ENCODE measurements at places on chromosomes 11 and 22. TPM values are rescaled to one million over a fixed set of nuclear protein-coding genes. Genes with fewer than 3 reads are reported as not detected.

DNA sequence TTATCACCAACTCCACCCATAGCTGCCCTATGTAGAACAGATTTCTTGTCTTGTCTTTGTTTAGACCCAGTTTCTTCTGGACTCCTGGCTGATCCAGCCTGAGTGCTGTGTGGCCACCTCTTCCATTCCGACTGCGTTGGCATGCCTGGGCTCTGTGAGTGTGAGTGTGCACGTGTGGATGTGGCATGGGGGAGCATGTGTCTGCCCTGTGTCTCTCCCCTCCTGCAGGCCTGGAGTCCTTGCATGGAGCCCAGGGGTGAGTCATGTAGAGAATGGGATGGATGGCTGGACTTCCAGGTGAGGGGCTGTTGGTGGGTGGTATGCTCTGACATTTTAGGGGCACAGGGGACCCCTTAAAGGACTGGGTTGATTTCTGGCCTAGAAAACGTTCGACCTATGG lies 194.7 kb downstream of the GRIK4 start:
- no peak overlapping the region for H3K4me3 ChIP-seq
- H3K27me3 ChIP-seq = no peaks in the 10 kb centered on the region

DNA sequence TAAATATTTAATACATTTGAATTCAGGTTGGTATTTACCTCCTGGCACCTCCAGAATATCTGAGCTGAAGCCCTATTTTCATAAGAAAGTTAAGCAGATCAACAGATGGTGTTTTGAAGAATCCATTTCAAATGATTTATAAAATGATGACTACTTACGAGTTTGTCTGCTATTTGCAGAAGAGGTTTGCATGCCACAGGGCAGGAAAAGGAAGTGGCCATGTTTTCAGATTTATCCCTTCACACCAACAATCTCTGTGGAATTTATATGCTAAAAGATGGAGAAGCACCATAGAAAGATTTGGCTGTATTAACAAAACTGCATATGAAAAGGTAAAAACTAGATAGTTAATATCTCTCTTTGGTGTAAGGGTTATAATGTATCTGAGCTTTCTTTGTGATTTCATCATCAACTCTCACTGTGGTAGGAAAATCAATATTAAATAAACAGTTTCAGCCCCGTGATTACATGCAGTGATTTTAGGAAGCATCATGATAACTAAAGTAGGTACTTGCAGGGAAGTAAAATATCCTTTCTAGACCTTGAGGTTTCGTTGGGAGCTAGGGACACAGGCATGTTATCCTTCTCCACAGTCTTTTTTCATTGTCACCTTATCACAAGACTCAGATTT lies 2.6 kb downstream of the BMAL1 start:
- no peak for DNase-seq
- H3K36me3 ChIP-seq = no peaks in the 10 kb centered on the region
- no peaks in the 10 kb centered on the region for H3K27me3 ChIP-seq
- peaks cover 57% of the 10 kb centered on the region for H3K4me1 ChIP-seq

- H3K4me3 ChIP-seq = no peak overlapping the region
- no peaks in the 10 kb centered on the region for H3K4me1 ChIP-seq
- no peak for DNase-seq
- no peaks in the 10 kb centered on the region for H3K36me3 ChIP-seq
These were observed 41.7 kb downstream of the CCDC83 start for GRCh38 chr11:85896876-85897275.

GRCh38 chr11:125344846-125345420 lies 151.1 kb downstream of the FEZ1 start:
- no peaks in the 10 kb centered on the region for H3K27me3 ChIP-seq
- H3K4me1 ChIP-seq = peaks cover 41% of the 10 kb centered on the region
- no peak overlapping the region for H3K4me3 ChIP-seq
- H3K27ac ChIP-seq = peak overlapping the region; percentile 67

DNA sequence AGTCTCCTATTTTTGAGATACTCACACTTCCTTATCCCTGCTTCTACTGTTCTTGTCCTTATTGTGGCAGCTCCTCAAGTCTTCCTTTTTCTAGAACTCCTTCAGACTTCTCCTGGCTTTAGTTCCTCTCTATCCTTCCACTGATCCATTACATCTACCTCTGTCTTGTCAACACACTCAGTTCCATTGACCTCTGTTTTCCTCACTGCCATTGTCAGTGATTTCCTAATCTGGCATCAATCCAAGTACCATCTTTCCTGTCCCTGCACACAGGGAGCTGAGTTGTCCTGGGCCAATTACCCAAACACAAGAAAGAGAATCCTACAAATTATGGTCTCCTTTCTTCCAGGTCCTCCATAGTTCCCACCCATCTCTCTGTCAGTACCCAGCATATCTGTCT lies 27.9 kb upstream of the RIC3 start:
- H3K36me3 ChIP-seq = no peaks in the 10 kb centered on the region
- no peaks in the 10 kb centered on the region for H3K27me3 ChIP-seq
- no peaks in the 10 kb centered on the region for H3K4me1 ChIP-seq
- H3K27ac ChIP-seq = no peak overlapping the region
- DNase-seq = no peak

DNA sequence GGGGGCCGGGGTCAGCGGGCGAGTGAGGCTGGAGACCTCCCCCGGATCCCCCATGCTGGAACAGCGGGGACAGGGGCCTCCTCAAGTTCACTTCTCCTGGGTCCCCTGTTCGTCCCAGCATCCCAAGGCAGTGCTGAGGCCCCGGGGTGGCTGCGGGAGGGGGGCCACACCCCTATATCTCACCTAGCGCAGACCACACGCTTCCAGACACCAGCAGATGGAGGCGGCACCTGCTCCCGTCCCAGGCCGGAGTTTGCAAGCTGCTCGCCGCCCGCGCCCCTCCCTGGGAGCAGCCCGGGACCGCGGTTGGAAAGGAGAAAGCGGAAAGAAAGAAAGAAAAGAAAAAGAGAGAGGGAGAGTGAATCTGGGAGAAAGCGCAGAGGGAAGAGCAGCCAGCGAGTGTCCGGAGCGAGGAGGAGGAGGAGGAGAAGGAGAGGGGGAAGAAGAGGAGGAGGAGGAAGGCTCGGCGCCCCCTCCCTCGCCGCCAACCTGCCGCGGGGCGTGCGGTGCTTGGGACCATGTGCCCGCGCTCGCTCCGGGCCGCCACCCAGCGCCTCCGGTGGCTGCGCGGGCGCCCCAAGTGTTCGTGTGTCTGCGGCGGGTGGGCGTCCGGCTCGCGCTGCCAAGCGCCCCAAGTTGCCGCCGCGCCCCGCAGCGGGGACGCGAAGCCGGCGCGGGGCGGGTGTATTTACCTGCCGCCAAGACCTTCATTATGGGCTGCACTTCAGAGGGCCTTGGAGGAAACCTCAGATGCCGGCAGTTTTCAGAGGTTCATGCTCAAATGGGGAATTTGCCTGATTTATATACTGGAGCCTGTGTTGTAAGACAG lies at the start of gene LIF:
TSS of gene LIF (minus strand) at position 775 of the 829 bp plus-strand sequence. CDS start at position 711, 64 bp downstream.
- peak within 1 kb of the TSS; percentile 61 for H3K4me3 ChIP-seq
- peaks cover 18% of the 10 kb centered on the region for H3K27me3 ChIP-seq
- no peak for DNase-seq
- H3K27ac ChIP-seq = no peak within 1 kb of the TSS
- H3K36me3 ChIP-seq = no peaks in the 10 kb centered on the region

PLEKHB1 gene
- 13.7 TPM for total RNA-seq

DNA sequence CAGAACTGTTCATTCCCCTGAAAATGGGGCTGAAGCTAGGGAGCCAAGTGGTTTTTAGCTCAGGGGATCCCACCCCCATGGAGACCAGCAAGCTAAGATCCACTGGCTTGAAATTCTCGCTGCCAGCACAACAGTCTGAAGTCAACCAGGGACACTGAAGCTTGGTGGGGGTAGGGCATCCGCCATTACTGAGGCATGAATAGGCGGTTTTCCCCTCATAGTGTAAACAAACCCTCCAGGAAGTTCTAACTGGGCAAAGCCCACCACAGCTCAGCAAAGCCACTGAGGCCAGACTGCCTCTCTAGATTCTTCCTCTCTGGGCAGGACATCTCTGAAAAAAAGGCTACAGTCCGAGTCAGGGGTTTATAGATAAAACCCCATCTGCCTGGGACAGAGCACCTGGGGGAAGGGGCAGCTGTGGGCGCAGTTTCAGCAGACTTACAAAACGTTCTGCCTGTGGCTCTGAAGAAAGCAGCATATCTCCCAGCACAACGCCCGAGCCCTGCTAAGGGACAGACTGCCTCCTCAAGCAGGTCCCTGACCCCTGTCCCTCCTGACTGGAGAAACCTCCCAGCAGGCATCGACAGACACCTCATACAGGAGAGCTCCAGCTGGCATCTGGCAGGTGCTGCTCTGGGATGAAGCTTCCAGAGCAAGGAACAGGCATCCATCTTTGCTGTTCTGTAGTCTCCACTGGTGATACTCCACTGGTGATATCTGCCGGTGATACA lies 32.7 kb downstream of the GAB4 start:
- no peak overlapping the region for H3K27ac ChIP-seq
- H3K4me3 ChIP-seq = no peak overlapping the region
- no peak for DNase-seq
- H3K27me3 ChIP-seq = peaks cover 9% of the 10 kb centered on the region

DNA sequence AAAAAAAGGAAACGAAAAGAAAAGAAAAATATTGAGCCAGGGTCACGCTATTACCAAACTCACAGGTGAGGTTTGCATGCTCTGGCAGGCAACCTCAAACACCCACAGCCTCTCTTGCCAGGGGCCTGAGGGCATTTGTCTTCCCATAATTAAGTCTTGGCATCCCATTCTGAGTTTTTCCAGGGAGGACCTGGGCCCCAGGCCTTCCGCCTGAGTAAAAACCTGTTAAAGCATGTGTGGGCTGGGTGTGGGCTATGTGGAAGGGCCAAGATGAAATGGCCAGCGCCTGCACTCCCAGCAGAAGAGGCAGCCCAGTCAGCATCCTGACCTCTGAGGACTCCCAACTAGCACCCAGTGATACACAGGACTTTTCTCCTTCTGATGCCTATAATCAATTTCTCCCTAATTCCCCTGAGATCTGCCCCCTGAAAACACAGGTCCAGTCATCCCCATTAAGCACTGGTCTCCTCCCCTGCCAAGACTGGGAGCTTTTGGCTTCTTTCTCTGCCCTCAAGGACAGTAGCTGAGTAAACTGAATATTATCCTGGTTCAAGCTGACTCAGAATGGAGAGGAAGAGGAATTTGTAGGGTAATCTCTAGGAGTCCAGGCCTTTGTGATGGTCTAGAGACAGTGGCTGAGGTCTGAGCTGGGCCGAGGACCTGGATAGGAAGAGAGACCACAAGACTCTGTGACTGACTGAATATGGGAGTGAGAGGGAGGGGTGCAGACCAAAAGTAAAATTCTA lies 35.6 kb upstream of the ACER3 start:
- no peak for DNase-seq
- no peaks in the 10 kb centered on the region for H3K27me3 ChIP-seq

DNA sequence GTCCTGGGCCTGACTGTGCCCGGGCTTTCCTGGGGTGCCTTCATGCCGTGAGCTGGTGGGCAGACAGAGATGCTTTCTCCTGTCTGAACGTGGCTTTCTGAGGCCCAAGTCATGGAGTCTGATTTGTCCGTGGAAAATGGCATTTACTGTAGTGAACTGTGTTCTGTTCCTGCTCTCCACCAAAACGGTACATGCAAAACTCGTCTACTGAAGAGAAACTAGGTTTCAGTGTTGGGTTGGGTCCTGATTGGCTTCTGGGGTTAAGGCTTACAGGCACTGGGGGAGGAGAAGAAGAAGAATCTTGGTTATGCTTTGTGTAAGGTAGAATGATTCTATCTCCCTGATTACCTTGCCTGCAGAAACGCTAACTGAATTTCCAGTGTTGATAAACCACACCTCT lies 541.7 kb downstream of the NTM start:
- H3K36me3 ChIP-seq = no peaks in the 10 kb centered on the region
- H3K27ac ChIP-seq = no peak overlapping the region
- no peak overlapping the region for H3K4me3 ChIP-seq
- no peaks in the 10 kb centered on the region for H3K4me1 ChIP-seq

GRCh38 chr11:1839204-1839923 lies 583 bp downstream of the TNNI2 start:
- H3K4me3 ChIP-seq = peak overlapping the region; percentile 72
- no peaks in the 10 kb centered on the region for H3K36me3 ChIP-seq
- peak overlapping the region; percentile 93 for H3K27ac ChIP-seq
- H3K4me1 ChIP-seq = peaks cover 11% of the 10 kb centered on the region

- peak overlapping the region; percentile 81 for H3K27ac ChIP-seq
- H3K4me3 ChIP-seq = peak overlapping the region; percentile 88
- H3K4me1 ChIP-seq = peaks cover 5% of the 10 kb centered on the region
- H3K36me3 ChIP-seq = no peaks in the 10 kb centered on the region
These were observed 1.2 kb downstream of the PHLDB1 start for GRCh38 chr11:118608360-118609227.

DNAJB7 gene
- not detected for total RNA-seq

PGA5 gene
- 0.42 TPM for total RNA-seq

MAP6 gene
- total RNA-seq = 0.14 TPM

- DNase-seq = no peak
- no peak overlapping the region for H3K4me3 ChIP-seq
- H3K27ac ChIP-seq = no peak overlapping the region
- no peaks in the 10 kb centered on the region for H3K27me3 ChIP-seq
- no peaks in the 10 kb centered on the region for H3K4me1 ChIP-seq
- H3K36me3 ChIP-seq = no peaks in the 10 kb centered on the region
These were observed 28.1 kb downstream of the PGM2L1 start for GRCh38 chr11:74370123-74370522.

- H3K27me3 ChIP-seq = no peaks in the 10 kb centered on the region
- H3K27ac ChIP-seq = peak overlapping the region; percentile 36
- H3K36me3 ChIP-seq = no peaks in the 10 kb centered on the region
- H3K4me3 ChIP-seq = no peak overlapping the region
- H3K4me1 ChIP-seq = peaks cover 13% of the 10 kb centered on the region
These were observed 2.6 kb downstream of the PGAP2 start for GRCh38 chr11:3810951-3811350.

GRCh38 chr11:27444801-27445215 lies 27.8 kb downstream of the LGR4 start:
- no peak for DNase-seq
- no peak overlapping the region for H3K27ac ChIP-seq
- H3K27me3 ChIP-seq = no peaks in the 10 kb centered on the region
- H3K4me1 ChIP-seq = peaks cover 5% of the 10 kb centered on the region
- no peaks in the 10 kb centered on the region for H3K36me3 ChIP-seq
- H3K4me3 ChIP-seq = no peak overlapping the region

DNA sequence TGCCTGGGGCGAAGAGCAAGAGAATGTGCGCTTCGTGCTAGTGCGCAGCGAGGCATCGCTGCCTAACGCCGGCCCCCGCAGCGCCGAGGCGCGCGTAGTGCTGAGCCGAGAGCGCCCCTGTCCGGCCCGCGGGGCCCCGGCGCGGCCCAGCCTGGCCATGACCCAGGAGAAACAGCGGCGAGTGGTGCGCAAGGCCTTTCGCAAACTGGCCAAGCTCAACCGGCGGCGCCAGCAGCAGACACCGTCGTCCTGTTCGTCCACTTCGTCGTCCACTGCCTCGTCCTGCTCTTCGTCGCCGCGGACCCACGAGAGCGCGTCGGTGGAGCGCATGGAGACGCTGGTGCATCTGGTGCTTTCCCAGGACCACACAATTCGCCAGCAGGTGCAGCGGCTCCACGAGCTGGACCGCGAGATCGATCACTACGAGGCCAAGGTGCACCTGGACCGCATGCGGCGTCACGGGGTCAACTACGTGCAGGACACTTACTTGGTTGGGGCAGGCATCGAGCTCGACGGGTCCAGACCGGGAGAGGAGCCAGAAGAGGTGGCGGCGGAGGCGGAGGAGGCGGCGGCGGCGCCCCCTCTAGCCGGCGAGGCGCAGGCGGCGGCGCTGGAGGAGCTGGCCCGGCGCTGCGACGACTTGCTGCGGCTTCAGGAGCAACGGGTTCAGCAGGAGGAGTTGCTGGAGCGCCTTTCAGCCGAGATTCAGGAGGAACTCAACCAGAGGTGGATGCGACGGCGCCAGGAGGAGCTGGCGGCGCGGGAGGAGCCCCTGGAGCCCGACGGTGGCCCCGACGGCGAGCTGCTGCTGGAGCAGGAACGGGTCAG lies 1.0 kb downstream of the RASSF10 start:
- peaks cover 17% of the 10 kb centered on the region for H3K4me1 ChIP-seq
- H3K4me3 ChIP-seq = peak overlapping the region; percentile 65
- peaks cover 29% of the 10 kb centered on the region for H3K27me3 ChIP-seq
- peak; percentile 56 for DNase-seq
- H3K36me3 ChIP-seq = no peaks in the 10 kb centered on the region

PNPLA5 gene
- not detected for total RNA-seq

Data from psoas muscle (tissue), 8 donors.